ENCODE measurements at places on chromosomes 16 and 17. TPM values are rescaled to one million over a fixed set of nuclear protein-coding genes. Genes with fewer than 3 reads are reported as not detected.
A peak's percentile ranks its signal among the peaks of the same experiment; 100 is the strongest.

The TPPP3 gene
- 0.69 TPM for total RNA-seq

GRCh38 chr17:63116228-63116627, 150.2 kb downstream of the TANC2 start:
- DNase-seq, result no peak

GRCh38 chr16:11076259-11077018, 132.1 kb downstream of the CLEC16A start:
- DNase-seq, result no peak

DNA sequence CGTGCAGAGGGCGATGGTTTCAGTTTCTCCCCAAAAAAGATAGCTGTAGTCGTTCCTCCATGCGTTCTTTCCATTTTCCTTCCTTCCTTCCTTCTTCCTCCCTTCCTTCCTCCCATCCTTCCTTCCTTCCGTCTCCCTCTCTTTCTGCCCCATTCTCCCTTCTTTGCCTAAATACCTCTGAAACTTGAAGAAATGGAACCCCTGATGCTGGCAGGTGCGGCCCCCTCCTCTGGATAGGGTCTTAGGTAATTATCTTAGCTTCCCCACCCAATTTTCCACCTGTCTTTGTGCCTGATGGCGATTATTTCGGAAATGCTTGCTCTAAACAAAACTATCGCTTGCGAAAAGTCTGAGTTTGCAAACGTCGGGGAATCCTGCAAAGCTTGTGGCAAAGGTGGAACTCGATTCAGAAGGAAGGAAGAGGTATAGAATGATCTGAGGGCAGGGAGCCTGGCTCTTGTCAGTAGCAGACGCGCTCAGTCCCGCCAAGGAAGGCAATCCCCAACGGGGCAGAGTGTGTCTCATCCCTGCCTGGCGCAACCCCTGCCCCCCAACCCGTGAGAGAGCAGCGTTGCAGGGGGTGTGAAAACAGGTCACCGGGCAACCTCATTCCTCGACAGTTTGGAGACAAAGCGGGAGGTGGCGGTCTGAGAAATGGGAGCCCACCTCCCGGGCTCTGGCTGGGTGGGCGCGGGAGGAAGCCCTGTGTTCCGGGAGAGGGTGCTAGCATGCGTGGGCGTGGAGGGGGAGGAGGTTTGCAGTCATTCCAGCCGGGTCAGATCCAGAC, 2.9 kb upstream of the CBX8 start:
- no peak for DNase-seq

GRCh38 chr17:38729886-38730525, at the start of gene CISD3:
Gene CISD3 (plus strand): TSS chr17:38730341. CDS start chr17:38730359, 18 bp downstream.
- DNase-seq, result peak; percentile 76

DNA sequence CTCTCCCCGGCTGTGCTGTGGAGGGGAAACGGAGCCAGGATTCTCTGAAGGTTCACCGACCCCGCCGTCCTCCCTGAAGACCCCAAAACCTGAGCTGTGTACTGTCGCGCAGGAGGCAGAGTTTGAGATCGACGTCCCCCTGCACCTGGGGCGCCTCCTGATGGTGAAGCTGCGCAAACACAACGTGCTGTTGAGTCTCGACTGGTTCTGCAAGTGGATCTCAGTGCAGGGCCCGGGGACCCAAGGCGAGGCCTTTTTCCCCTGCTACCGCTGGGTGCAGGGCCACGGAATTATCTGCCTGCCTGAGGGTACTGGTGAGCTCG, 62.6 kb upstream of the TEKT1 start:
- no peak for DNase-seq

The KRTAP9-2 gene
- not detected for total RNA-seq

- DNase-seq, result no peak
These were observed 31.2 kb downstream of the PIMREG start for GRCh38 chr17:6475411-6475810.

GRCh38 chr17:35879773-35880654, at the start of gene CCL5:
Gene CCL5 (minus strand): TSS chr17:35880360.
- DNase-seq, result peak; percentile 40

GRCh38 chr17:60049936-60050335, 28.8 kb downstream of the HEATR6 start:
- DNase-seq, result no peak

The TMEM114 gene
- total RNA-seq, result not detected

The CTCF gene
- 38.8 TPM for total RNA-seq

GRCh38 chr17:57751348-57751971, 6.4 kb upstream of the CCDC182 start:
- DNase-seq, result no peak

DNA sequence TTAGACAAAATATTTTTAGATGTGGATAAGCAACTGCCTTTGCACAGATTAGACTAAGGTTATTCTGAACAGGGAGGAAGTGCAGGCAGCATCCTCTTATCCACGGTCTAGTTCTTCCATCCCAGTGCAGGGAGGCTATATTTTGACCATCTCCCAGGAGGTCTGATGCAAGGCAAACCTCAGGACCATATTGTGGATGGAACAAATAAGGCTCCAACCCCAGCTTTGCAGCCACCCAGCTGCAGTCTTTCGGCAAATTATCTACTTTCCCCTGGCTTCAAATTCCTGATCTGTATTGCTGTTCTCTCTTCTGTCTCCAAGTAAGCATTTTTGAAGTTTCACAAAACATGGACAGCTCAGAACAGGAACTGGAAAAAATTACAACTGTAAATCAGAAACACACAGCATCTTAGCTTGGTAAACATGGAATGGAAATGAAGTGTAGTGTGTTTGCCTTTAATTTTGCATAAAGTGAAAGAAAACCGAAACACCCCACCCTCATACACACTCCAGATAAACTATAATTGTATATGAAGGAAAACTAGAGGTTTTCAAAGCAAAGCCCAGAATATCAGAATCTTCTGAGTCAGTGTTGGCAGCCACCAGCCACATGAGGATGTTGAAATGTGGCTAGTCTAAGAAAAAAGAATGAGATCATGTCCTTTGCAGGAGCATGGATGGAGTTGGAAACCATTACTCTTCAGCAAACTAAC, 33.5 kb upstream of the MON1B start:
- no peak for DNase-seq

DNA sequence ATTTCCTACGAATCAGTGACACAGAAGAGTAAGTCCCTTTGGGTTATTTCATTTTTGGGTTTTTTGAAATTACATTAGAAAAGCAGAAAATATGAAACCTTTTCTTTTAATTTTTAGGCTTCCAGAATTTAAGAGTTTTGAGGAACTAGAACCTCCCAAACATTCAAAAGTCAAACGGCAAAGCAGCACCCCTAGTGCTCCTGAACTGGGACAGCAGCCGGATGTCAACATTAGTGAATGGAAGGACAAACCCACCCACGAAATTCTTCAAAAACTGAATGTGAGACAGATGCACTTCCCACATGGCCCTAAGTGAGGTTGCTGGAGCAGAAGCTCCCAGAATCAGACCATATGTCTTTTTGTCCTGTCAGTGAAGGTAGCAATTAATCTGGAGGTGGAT, 199.4 kb downstream of the PHKB start:
- DNase-seq, result no peak

The FLYWCH2 gene
- total RNA-seq, result 112 TPM

All from M059J (cell line).